Muscle of back (tissue), 13 donors: ENCODE measurements at places on chromosomes 16 and 17.
A peak's percentile ranks its signal among the peaks of the same experiment; 100 is the strongest.

DNA sequence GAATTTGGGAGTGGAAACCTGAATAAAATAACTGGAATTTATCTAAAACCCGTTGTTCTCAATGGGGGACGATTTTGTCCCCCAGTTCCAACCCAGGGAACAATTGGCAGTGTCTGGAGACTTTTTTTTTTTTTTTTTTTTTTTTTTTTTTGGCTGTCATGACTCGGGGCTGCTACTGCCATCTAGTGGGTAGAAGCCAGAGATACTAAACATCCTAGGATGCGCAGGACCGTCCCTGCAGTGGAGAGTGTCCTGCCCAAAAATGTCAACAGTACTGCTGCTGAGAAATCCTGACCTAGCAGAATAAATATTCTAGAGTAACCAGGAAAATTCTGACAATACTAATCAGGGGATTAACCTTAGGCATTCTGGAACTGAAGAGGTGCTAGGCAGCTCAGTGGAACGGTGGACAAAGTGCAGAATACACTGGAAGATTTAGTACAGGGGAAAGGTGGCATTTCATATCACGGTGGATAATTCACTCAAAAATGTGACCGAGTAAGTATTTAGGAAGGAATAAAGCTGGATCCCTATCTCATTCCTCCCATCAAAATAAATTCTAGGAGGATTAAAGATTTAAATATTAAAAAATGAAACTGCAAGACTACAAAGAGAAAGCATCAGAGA, 107.6 kb downstream of the SPECC1 start:
- peak; percentile 68 for DNase-seq

- no peak for DNase-seq
Measured at GRCh38 chr17:40854175-40854814, 12.7 kb downstream of the KRT12 start.

GRCh38 chr17:41684035-41684434, 4.7 kb upstream of the EIF1 start:
- no peak for DNase-seq

GRCh38 chr17:11999696-12000095, 2.4 kb upstream of the ZNF18 start:
- no peak for DNase-seq

GRCh38 chr17:58536542-58536941, 22.1 kb upstream of the MTMR4 start:
- no peak for DNase-seq

DNA sequence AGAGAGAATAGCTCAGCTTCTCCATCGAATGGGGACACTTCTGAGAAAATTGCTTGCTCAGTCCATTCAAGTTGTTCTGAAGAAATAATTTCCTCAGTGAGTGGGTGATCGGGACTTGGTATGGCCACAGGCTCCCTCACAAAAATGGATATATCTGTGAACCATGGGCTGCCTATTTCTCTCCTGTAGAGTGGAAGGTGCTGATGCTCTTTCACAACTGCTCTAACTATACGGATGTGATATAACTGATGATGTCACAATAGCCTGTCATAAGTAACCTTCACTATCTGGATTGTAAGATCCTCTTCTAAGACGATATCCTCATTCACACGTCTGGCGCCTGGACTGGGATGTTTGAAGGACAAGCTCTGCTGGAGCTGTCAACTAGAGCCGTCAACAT, 4.7 kb upstream of the CCL18 start:
- DNase-seq = no peak

DNA sequence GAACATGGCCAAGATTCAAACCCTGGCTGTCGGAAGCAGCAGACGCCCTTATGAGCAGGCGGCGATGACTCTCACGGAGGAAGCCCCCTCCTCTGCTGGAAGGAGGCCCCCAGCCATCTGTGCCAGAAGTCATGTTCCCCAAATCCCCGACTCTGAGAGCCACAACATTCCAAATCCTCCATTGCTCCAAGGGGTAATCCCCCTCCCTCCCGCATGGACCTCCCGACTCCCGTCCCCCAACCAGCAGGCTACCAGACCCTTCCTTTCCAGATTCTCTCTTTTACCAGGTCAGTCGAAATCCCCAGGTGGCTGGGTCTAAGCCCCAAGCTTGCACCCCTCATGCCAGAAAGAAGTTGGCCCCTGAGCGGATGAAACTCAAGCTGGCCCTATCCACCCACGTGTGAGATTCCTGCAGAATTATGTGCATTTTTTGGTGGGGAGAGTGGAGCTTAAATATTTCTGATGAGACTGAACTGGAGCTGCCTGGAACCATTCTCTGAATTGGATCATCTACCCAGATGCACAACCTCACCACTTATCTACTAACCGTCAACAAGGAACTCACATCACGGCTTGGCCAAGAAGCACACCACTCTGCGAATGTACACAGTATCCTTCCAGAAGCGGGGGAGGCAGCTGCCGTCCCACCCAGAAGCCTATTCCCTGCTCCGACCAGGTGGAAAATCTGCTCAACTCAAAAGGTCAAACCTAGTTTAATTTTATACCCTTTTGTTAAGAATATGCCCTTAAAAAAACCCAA, 283.5 kb downstream of the C16orf95 start:
- DNase-seq = peak; percentile 32

DNA sequence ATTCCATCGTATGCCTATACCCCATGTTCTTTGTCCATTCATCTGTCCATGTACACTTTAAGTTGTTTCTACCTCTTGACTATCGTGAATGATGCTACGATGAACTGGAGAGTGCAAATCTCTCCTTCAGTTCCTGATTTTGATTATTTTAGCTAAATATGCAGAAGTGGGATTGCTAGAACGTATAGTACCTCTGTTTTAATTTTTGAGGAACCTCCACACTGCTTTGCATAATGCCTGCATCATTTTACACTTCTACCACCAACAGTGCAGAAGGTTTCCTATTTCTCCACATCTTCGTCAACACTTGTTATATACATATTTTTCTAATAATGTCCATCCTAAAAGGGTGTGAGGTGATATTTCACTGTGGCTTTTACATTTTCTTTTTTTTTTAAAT, 43.9 kb downstream of the SDR42E1 start:
- no peak for DNase-seq

- no peak for DNase-seq
Measured at GRCh38 chr17:67139289-67139688, 94.9 kb downstream of the CACNG1 start.

DNA sequence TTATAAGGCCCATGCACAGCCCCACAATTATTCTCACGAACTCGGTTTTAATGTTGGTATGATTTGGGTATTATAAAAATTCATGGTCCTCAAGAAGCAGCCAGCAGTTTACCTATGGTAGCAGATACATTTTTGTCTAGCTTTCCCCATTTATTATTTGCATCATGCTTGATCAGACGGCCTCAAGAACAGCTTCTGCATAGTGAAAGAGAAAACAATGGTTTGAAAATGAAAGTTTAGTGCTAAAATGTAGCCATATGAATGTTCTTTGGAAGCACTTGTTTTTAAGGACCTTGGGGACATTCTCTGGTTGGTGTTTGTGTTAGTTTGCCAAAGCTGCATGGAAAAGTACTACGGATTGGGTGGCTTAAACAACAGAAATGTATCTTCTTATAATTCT, 72.4 kb upstream of the CPHXL start:
- no peak for DNase-seq

DNA sequence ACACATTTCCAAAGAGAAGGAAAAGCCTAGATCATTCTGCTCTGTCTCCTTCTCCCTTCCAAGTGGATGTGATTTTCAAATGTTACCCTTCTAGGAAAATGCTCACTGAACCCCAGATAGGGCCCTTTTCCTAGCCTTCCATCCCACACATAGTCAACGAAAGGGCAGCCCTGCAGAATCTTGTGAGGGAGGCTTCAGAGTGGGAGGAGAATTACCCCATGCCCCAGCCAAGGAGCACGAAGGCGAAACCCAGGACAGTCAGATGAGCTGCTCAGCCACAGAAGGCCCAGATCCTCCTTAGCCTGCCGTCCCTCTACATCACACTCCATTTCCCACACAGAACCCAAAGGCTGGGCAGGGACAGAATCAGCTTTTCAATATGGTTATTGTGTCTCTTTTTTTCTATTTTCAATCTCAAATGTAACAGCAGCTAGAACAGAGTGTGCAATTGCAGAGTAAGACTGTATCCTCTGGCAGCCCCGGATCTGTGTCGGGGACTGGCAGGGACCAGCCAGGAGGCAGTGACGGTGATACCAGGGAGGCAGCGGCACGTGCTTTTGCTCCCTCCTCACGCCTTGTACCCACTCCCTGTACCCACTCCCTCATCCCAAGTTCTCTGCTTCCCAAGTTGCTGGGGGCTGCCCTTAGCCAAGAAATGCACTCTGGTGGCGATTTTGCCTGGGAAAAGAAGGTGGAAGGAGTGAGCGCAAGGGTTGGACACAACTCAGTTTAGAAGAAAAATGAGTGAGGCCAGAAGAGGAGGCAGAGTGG, 3.7 kb upstream of the SDK2 start:
- DNase-seq = no peak

DNA sequence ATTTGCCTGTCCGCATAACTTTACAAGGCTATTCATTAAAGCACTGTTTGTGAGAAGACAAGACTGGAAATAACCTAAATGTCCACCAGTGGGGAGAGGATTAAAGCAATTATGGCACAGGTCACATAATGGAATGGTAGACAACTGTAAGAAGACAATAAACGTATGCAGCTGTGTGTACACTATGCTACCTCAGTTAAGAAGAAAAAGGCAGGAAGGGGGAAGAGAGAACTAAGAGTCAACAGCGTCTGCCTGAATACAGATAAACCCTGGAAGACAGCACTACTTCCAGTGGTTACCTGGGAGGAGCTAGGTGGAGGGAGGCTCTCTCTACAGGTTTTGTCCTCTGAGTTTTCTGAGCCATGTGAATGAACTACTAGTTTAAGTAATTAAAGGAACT, 15.3 kb downstream of the CREBBP start:
- no peak for DNase-seq

DNA sequence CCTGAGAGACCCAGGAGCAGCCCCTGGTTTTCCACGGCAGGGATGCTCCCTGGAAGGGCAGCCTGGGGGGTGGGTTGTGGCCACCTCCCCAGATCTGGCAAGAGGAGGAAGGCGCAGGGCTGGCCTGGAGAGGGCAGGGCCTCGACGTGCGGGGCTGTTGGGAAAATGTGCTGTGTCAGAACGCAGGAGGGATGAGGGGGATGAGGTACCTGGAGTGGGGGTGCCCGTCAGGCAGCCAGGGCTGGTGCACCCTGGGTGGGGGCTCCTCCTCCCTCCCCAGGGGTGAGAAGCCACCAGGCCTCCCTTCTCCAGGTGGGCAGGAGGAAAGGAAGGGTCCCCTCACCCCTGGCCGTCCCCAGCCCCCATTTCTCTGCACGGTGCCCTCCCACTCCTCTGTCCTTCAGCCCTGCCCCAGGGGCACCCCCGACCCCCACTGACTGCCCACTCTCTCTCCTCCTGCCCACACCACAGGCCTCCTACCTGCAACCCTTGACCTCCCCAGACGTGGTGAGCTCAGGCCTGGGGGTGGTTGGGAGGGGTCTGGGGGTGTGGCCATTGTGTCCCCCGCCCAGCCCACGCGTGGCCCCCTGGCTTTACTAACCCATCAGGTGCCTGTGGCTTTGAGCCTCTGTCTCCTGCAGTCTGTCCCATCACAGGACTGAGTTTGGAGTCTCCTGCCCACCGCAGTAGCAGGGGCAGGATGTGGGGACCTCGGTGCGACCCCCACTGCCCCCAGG, 39.6 kb downstream of the BAHCC1 start:
- DNase-seq = no peak

GRCh38 chr16:11576427-11577289, 10.1 kb downstream of the LITAF start:
- peak; percentile 51 for DNase-seq

GRCh38 chr17:58414596-58414997, 2.7 kb downstream of the RNF43 start:
- DNase-seq = no peak

DNA sequence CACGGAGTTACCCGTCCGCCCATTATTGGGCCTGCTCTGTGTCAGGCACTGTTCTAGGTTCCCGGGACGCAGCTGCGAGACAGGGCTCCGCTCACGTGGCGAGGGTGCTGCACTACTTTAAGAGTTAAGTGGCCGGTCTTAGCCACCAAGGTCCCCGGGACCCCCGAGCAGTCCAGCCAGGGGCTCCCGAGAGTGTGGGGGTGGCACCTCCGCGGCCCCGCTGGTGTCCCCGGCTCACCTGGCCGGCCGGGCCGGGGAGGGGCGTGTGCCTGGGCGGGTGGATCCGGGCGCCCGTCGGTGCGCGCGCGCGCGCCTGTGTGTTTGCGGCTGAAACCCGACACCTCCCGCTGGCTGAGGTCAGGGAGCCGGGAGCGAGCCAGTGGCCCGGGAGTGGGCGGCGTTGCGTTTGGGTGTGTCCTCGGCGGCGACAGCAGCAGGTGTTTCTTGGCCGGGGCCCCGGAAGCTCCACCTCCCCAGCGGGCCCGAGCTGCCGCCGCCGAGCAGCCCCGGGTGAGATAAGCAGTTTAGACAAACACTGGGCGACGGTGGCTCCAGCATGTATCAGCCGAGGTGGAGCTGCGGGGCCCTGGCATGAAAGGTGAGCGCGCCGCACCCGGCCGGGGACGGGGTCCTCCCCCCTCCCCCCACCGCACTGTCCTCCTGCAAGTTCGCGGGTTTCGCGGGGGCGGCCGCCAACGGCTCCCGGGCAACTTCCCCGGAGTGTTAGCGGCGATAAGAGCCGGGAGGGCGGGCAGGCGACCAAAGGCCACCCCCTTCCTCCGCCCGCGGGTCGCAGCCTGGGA, at the start of gene GSE1:
Gene GSE1 (plus strand): TSS at position 522 of the 803 bp plus-strand sequence. CDS start 70 bp downstream, at position 592.
- DNase-seq = peak; percentile 83

DNA sequence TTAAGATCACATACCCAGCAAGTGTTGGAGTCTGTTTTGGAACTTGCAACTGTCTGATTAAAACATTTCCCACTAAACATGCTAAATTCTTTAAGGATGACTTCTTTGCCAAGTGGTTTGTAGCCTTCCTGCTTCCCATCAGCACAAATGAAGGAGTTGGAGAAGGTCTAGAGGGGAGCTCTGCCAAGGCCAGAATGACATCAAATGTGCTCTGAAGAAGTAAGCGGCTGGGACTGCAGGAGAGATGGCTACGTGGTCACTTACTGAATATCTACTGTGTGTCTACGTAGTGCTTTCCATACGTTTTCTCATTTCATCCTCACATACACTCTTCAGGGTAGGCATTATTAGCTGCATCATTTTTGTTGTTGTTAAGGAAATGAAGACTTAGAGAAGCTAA, 135.7 kb upstream of the NLRP1 start:
- DNase-seq = no peak

- peak; percentile 93 for DNase-seq
Measured at GRCh38 chr17:77681861-77682260, 276.6 kb upstream of the TNRC6C start.

- DNase-seq = no peak
Measured at GRCh38 chr17:73800893-73801292, 156.6 kb upstream of the SDK2 start.

GRCh38 chr17:78839762-78840529, 668 bp downstream of the USP36 start:
- peak; percentile 23 for DNase-seq

GRCh38 chr16:67264866-67265265, 14.5 kb upstream of the PLEKHG4 start:
- DNase-seq = no peak
